ENCODE measurements at places on chromosomes 3 and 15.
A peak's percentile ranks its signal among the peaks of the same experiment; 100 is the strongest.

DNA sequence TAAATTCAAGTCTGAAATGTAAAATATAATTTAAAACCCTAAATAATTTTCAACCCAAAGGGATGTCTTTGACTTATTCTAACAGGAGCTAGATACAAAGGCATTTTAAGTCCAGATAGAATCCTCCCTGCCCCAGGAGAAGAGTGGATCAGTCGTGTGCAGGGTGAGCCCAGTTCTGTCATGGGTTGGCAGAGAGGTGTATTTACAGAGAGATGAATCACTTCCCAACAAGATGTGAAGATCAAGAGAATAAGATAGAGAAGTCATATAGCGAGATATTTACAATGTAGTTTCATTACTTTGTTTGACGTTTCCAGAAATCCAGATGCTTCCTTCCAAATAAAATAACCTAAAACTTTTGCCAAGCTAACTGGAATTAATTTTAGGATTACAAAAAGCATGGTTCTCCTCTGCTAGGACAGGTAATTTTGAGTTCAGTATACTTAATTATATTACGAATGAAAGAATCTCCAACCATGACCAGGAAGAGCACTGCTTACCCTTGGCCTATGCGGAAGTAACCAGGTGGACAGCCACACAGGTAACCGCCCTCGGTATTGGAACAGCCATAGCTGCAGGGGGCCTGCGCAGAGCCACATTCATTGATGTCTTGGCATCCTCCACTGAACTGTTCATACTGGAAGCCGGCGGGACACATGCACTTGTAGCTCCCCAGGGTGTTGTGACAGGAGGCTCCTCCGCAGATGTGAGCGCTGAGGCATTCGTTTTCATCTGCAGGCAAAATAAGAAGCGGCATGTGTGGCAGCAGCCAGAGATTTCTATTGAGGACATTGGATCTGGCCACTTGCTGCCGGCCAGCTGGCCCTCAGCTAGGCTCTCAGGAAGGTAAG, 84.0 kb downstream of the DUT start:
- DNase-seq = no peak

DNA sequence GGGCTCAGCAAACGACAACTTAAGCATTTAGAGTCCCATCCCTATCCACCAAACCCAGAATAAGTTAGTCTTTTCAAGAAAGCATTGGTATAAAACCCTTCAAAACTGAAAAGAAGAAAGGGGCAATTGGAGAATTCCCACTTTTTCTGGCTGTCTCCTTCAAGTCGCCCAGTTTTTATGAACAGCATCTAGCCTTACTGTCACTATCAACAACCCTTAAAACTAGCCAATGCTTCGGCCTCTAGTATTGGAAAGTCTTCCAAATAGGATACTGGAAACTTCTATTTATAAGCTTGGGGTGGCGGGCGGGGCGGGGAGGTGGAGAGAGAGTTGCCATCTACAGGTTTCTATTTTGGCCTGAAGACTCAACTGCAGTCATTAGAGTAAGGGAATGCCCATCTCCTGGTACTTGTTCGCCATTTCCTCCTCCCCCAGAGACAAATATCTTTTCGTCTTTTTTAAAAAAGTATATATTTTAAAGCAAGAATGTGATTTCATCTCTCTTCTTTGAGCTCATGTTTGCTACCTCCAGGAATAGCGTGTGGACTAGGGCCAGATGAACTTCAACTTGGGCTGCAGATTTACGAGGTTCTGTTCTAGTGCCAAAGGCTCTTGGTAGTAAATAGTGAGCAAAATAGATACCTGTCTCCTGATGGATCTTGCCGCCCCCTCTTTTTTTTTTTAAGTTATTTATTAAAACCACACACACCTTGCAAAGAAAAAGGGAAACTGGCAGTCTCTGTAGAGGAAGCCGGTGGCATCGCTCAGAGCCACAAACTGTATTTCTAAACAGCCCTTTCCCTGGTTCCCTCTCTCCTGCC, 2.7 kb downstream of the BCL6 start:
- peak; percentile 67 for DNase-seq

- no peak for DNase-seq
Measured at GRCh38 chr3:169264711-169265110, 398.8 kb downstream of the MECOM start.

GRCh38 chr3:53077476-53078220, 31.8 kb upstream of the SFMBT1 start:
- DNase-seq = no peak

Data from activated CD8-positive, alpha-beta memory T cell treated with anti-CD3 and anti-CD28 coated beads for 24 hours (primary cell).